ENCODE measurements at places on chromosomes 2 and 18. TPM values are rescaled to one million over a fixed set of nuclear protein-coding genes. Genes with fewer than 3 reads are reported as not detected.

The TMEM247 gene
- not detected for total RNA-seq

The MAP3K19 gene
- not detected for total RNA-seq

The DTNA gene
- total RNA-seq: 17.2 TPM

The RAB27B gene
- total RNA-seq: 22.2 TPM

The NDC80 gene
- 17.2 TPM for total RNA-seq

The CAPN14 gene
- 0.12 TPM for total RNA-seq

The MAL gene
- total RNA-seq: not detected

The MMADHC gene
- 159 TPM for total RNA-seq

The RAPGEF4 gene
- 1.00 TPM for total RNA-seq

The DOK1 gene
- total RNA-seq: 35.0 TPM

The MFSD2B gene
- under 0.01 TPM for total RNA-seq

The NAT8 gene
- not detected for total RNA-seq

The DLX2 gene
- total RNA-seq: not detected

The TUBB8B gene
- not detected for total RNA-seq

The TMBIM1 gene
- total RNA-seq: 215 TPM

The SLC9A2 gene
- not detected for total RNA-seq

The FAHD2B gene
- total RNA-seq: 11.6 TPM

The IL18R1 gene
- 0.33 TPM for total RNA-seq

The POU3F3 gene
- total RNA-seq: not detected

The ACTG2 gene
- 2.9 TPM for total RNA-seq

The GCKR gene
- 0.22 TPM for total RNA-seq

The RAMP1 gene
- 13.1 TPM for total RNA-seq

Measured in uterine smooth muscle cell (primary cell).